AG04450 (cell line): ENCODE measurements at places on chromosomes 16 and 17. TPM values are rescaled to one million over a fixed set of nuclear protein-coding genes. Genes with fewer than 3 reads are reported as not detected.

GRCh38 chr17:82915757-82916027, 75.9 kb upstream of the ZNF750 start:
- no peak for DNase-seq

GRCh38 chr17:73304438-73304837, 7.4 kb downstream of the CDC42EP4 start:
- no peak for DNase-seq

Gene PMP22
- polyA plus RNA-seq = 204 and 225 TPM in 2 replicates

Gene RGS9
- polyA plus RNA-seq = 2.0 and 2.1 TPM in 2 replicates

- no peak for DNase-seq
Observed at GRCh38 chr17:62822080-62822904, 14.2 kb upstream of the MARCHF10 start.
